ENCODE measurements at places on chromosomes 7 and 10.

DNA sequence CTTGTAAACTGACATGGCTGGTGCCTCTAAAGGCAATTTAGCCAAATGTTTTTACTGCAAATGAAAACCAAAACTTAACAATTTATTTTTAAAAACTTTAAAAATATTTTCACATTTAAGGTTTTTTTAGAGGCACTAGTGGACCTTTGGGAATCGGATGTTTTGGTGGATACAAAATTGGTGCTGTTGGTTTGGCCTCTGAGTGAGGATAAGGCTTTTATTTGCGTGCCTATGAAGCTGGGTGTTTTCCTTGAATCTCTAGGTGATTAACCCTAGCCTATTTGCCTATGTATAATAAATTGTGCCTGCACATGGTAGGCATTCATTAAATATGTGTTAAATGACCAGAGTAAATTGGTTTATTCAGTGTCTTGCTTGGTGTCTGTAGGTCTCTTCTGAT is 2.9 kb upstream of the SGCE start:
- no peak for DNase-seq

GRCh38 chr7:131623154-131623553 is 66.7 kb upstream of the PODXL start:
- DNase-seq, result no peak

DNA sequence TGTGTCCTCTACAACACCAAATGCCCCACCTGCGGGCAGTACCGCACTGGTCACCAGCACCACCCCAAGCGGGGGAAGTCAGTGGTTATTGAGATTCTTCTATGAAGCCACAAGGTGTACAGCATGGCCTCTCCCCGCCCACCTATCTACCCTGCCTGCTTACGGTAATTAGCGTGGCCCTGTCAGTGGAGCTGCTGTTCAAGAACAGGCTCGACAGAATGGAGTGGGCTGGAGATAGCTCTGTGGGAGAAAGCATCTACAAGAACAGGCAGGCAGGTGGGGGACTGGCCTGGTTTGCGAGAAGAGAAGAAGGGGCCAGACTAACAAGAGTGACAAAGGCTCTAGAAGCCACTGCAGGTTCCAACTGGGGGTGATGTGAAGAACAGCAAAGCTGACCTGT is 108.3 kb downstream of the RNF216 start:
- DNase-seq, result no peak

- DNase-seq, result no peak
Measured at GRCh38 chr7:83161899-83162401, 734 bp downstream of the PCLO start.

- DNase-seq, result no peak
Measured at GRCh38 chr7:3950249-3950648, 649.2 kb downstream of the SDK1 start.

GRCh38 chr7:159139639-159140038 is 5.0 kb downstream of the VIPR2 start:
- DNase-seq, result no peak

GRCh38 chr10:57790703-57791102 is 477.0 kb downstream of the IPMK start:
- no peak for DNase-seq

- no peak for DNase-seq
Measured at GRCh38 chr7:135522509-135522908, 12.6 kb upstream of the CNOT4 start.

DNA sequence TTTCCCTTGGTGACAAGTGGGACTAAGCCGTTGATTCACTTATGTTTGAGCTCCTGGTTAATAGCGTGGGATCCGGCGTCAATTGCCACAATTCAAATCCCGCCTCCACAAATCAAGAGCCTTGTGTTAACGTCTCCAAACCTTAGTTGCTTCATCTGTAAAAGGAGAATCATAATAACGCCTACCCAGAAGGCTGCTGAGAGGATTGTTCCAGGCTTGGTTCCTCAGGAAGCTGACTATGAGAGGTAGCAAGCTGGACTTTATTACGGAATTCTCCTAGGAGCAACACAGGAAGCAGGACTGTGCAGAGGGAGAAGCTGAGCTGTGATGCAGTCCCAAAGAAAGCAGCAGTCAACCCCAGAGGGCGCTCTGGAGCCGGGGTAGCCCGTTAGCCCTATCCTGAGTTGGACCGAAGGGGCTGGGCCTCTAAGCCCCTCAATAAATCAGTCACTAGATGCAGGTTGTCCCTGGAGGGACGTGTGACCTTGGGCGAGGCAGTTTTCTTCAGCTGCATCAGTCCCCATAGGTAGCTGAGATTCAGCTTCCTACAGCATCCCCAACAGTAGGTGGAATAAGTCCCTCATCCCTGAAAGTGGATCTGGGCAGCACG is 6.9 kb upstream of the BAG3 start:
- DNase-seq, result no peak

- no peak for DNase-seq
Measured at GRCh38 chr7:40915071-40915470, 780.3 kb downstream of the SUGCT start.

GRCh38 chr7:93574646-93575554 is at the start of gene CALCR:
Gene CALCR, minus strand, starts transcription at chr7:93574724. Its CDS starts 87,743 bp downstream, at chr7:93486981.
- no peak for DNase-seq

DNA sequence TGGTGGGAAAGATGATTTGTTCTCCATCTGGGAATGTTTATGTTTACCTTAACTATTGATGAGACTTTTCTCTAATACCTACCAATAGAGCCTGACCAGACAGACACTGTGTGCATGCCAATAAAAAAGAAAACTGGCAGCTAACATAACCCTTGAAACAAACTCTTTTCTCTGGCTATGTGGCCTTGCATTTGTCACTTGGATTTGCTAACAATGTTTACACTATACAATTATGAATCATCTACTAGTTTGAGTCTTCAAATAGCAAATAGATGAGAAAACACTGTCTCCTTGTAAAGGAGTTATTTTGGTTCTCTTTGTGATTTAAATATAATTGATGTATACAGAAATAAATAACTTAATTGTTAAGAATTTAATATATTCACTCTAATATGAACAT is 273.1 kb downstream of the SEMA3D start:
- DNase-seq, result no peak

GRCh38 chr7:42468471-42468870 is 231.5 kb upstream of the GLI3 start:
- DNase-seq, result no peak

DNA sequence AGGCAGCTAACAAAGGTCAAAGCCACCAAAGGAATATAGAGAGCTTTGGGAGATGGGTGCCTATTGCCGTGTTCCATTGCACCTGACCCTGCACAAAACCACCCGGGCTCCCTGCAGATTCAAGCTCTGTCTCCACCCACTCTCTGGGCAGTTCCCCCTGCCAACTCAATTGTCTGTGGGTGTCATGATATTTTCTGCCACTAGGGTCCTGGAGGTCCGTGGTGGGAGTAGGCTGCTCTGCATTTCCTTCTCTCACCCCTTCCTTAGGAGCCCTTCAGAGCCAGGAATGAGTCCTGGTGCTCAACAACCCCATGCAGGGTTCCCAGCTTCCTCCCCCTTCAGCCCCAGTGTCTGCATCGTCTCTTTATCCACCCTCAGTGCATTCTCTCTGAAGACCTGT is 34.1 kb downstream of the PNLIPRP2 start:
- DNase-seq, result no peak

GRCh38 chr7:74215921-74216320 is 6.1 kb downstream of the LAT2 start:
- no peak for DNase-seq

- no peak for DNase-seq
Measured at GRCh38 chr7:131633342-131633843, 77.0 kb upstream of the PODXL start.

- no peak for DNase-seq
Measured at GRCh38 chr7:67773081-67773480, 776.4 kb downstream of the TYW1 start.

- no peak for DNase-seq
Measured at GRCh38 chr7:137203351-137203750, 140.2 kb downstream of the PTN start.

- DNase-seq, result no peak
Measured at GRCh38 chr10:35480142-35480541, 125.0 kb upstream of the GJD4 start.
